ENCODE measurements at places on chromosomes 2 and 18.

DNA sequence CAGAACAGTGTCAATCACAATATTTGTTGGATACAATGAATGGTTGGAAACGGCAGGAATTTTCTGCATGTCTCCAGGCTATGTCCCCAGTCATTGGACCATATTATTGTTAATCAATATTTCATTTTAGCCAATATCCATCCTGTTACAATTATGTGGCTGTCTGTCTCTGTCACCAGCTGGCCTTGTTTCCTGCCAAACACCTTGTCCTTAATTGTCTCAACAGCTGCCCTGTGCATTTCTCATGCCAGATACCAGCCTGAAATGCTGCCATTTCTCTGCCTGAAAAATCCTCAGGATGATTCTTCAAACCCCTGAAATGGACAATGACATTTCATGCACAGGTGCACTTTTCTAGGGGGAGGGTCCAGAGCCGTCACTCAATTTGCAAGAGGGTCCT lies 170.6 kb downstream of the ALPK2 start:
- no peak for DNase-seq

DNA sequence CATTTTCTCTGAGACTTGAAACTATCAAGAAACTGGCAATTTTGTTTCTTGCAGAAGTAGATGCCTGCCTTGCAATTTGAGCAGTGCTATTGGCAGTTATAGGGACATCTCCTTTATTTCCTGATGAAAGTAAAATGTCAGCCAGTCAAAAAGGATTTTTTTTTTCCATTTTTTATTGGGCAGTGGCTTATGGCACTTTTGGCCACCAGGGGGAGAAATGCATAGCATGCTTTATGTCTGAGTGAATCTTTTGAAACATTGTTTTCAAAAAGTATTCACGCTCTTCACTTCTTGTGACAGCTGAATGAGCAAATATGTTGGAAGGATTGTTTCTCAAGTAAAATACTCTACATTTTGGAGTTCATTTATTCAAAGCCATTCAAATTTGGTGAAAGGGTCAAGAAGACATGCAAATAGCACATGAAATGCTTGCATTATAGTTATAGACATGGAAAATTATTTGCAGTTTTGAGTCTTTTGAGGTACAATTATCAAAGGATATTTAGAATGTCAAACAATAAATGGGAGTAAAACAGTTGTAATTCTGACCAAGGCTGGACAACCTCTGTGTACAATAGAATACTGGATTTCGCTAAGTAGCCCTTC lies 491.0 kb downstream of the CDH2 start:
- no peak for DNase-seq

DNA sequence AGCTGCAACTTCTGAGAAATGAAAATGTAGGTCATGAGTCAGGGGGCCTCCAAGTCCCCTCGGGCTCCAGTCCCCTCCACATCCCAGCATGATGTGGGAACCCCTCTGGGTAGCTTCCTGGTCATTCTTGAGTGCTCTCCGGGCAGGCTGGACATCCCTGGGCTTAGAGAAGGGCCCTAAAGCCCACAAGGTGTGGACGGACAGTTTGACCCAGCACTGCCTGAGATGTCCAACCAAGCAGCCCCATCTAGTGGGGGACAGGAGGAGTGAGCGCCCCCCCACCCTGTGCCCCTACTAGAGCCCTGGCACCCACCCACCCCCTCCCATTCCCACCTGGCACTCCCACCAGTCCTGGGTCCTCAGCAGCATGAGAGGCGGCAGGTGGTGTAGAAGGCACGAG lies 46.0 kb downstream of the CYP27C1 start:
- DNase-seq: no peak

DNA sequence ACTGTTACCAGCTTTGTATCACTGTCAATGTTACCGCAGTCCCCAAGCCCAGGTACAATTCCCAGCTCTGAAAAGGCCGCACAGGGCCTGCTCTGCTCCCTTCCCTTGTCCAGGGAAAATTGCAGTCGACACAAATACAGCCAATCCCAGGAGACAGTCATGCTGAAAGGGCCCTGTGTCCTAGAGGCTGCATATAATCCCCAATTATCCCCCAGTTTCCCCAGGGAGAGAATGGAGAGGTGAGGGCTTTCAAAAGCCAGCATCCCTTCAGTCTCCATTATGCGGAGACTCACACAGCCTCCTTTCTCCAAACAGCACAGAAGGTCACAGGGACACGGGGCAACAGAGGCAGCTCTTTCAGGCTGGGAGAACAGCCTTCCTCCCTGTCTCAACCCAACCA lies 17.1 kb upstream of the CTIF start:
- no peak for DNase-seq

DNA sequence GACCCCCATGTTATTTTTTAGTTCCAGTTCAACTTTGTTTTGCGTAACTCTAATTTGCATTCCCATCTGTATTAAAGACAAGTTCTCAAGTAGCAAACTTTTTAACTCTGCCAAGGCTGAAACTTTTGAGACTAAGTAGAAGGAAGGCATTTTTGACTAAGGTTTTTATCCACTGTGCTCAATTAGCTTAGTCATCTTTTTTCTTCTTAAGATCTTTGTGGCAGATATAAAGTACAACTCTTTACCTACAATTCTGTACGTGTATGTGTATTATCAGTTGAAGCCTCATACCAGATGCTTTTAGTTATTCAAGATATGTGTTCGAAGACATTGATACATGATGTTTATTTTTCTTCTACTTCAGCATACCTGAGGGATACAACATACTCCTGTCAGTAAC lies 41.6 kb downstream of the CREB1 start:
- DNase-seq: no peak

DNA sequence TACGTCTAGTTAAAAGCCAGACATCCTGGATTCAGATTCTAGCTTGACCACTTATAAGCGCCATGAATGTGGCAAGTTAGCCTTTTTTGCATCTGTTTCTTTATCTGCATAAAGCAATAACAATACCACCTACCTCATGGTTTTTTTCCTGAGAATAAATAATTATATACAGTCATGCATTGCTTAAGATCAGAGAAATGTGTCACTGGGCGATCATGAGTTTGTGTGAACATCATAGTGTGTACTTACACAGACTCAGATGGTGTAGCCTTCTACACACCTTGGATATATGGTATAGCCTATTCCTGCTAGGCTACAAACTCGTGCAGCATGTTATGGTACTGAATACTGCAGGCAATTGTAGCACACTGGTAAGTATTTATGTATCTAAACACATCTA lies 84.7 kb upstream of the PELI1 start:
- DNase-seq: no peak

GRCh38 chr2:46284260-46284659 lies 12.9 kb upstream of the EPAS1 start:
- DNase-seq: no peak

DNA sequence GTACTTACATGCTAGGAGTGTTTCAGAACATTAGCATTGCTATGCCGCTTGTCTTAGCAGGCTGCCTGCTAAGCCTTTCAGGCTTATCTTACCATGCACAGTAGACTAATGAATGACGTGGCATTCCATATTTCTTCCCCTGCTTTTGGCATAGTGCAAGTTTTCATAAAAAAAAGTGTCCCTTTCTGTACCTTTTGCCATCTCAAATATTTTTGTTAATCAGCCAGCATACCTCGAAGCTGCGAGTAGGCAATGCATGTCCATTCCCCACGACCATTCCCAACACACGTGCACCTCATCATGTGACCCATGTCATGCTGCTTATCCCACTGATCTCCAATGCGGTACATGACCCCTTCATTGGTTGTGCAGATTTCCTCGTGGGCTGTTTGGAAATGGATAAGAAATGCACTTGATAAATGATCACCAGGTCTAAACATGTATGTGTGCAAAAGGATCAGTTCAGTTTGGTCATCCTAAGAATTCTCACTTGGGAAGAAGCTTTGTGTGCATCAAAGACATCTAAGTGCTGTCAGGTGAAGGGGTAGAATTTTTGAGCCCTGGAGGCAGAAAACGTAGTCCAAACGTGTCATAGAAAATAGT lies 13.9 kb downstream of the FN1 start:
- DNase-seq: no peak

DNA sequence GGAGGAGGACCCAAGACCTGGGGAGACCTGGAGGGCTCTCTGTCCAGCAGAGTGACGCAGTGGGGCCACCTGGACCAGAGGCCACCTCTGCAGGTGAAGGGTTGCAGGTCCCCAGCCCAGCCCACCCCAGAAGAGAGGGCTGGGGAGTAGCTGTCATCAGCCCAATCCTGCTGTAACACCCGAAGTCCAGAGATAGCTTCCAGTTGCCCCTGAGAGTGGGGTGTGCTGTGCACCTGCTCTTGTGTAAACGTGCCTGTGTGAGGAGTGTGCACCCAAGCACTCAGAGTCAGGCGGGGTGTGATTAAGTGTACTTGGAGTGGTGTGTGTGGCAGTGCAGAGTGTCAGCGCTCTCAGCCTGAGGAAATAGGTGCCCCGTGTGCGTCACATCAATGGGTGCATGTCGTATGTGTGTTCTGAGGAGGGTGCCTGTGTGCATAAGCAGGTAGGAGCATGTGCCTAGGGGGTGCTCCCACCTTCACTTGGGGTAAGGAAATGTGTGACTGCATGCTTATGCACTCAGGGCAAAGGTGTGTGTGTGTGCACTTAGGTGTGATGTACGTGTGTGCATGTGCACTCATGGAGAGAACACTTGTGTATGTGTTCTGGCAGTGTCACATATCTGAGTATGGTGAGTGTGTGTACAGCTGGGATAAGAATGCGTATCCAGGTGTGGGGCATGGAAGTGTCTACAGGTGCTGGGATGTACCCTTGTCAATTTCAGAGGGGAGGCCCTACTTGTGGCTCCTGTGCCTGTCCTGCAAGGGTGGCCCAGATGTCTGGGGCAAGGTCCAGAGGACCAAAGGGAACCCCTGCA lies 672 bp downstream of the ATP6V1B1 start:
- no peak for DNase-seq

DNA sequence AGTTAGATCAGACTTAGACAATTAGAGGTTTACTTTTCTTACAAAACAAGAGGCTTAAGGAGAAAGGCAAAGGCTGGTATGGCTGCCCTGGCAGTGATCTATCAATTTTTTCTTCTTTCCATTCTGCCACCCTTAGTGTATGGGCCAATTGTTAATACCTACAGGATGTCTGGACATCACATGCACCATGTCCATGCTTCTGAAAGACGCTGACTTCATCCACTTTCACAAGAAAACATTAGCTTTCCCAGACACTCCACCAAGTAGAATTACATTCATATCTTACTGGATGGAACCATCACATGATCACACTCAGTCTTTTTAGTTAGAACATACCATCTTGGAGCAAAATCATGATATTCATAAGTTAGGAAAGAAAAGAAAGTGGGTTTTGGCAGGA lies 120.9 kb downstream of the ARHGAP28 start:
- no peak for DNase-seq

- no peak for DNase-seq
Observed at GRCh38 chr2:198916548-198917080, 541.1 kb downstream of the SATB2 start.

DNA sequence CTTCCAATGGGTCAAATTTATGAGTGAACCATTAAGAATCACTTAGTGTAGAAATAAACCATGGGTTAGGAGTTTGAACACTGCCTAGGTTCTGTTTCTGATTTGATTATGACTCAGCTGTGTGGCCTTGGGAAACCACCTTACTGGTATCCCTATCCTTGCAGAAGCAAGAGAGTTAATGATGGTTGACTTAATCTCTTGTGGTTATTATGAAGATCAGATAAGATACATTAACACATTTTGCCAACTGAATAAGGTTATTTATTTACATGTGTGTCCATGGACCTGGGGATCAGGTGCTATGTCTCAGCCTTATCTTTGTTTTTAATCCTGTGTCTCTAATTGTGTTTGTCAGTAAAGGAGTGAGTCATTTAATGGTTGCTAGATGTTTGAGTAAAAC lies 5.4 kb upstream of the KCNJ13 start:
- no peak for DNase-seq

GRCh38 chr2:233892793-233893192 lies 24.4 kb upstream of the TRPM8 start:
- DNase-seq: no peak

- no peak for DNase-seq
Observed at GRCh38 chr18:1663879-1664705, 759.4 kb downstream of the ADCYAP1 start.

DNA sequence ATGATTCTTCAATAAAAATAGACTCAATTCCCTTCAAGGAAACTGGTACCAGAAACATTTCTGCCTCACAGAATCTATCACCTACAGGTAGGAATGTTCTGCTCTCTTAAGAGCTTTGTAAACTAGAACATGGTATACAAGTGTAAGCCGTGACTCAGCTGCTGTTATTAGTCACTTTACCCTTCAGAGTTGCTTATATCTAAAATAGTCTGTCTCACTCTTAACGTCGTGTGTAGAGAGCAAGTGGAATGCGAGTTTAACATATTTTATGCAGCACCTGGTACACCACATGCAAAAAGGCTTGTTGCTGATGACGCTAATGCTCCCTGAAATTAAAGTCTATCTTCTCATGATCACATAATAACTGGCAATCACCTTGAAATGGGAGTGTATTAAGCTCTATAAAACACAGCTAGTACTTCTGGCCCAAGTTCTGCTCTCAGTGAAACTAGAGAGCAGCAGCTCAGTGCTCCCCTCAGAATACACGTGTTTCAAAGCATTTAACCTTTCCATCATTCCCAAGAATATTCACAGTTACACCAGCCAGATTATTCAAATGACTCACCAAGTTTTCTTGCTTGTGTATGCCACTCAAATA lies 420.0 kb downstream of the ZEB2 start:
- DNase-seq: no peak

- DNase-seq: no peak
Observed at GRCh38 chr2:24885221-24886125, 34.6 kb downstream of the ADCY3 start.

DNA sequence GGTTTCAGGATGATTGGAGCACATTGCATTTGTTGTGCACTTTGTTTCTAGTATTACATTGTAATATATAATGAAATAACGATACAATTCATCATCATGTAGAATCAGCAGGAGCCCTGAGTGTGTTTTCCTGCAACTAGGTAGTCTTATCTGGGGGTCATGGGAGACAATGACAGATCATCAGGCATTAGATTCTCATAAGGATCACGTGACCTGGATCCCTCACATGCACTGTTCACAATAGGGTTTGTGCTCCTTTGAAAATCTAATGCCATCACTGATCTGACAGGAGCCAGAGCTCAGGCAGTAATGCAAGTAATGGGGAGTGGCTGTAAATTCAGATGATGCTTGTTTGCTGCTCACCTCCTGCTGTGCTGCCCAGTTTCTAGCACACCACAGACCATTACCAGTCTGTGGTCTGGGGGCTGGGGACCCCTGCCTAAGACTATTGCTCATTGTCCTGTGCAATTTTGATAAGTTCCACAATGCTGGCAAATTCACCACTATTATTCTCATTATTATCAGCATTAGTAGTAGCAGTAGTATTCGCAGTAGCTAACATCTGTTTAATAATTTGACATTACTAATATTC lies 428.7 kb upstream of the TNP1 start:
- no peak for DNase-seq

All from stimulated activated CD8-positive, alpha-beta memory T cell treated with anti-CD3 and anti-CD28 coated beads, Interleukin-12 subunit alpha, Interleukin-12 subunit beta, amount 100 ng/mL, for 1 hour (primary cell).